ENCODE measurements at places on chromosomes 16 and 17. TPM values are rescaled to one million over a fixed set of nuclear protein-coding genes. Genes with fewer than 3 reads are reported as not detected.
A peak's percentile ranks its signal among the peaks of the same experiment; 100 is the strongest.

GRCh38 chr16:67441271-67441753, 10.4 kb downstream of the HSD11B2 start:
- H3K4me1 ChIP-seq, result peaks cover 15% of the 10 kb centered on the region
- H3K27me3 ChIP-seq, result peaks cover 12% of the 10 kb centered on the region
- no peaks in the 10 kb centered on the region for H3K36me3 ChIP-seq
- H3K27ac ChIP-seq, result no peak overlapping the region
- no peak for DNase-seq

GRCh38 chr16:86676254-86676670, 97.9 kb downstream of the FOXL1 start:
- H3K27me3 ChIP-seq, result no peaks in the 10 kb centered on the region
- no peaks in the 10 kb centered on the region for H3K36me3 ChIP-seq
- H3K4me1 ChIP-seq, result peaks cover 1% of the 10 kb centered on the region
- no peak for DNase-seq
- H3K27ac ChIP-seq, result no peak overlapping the region

GRCh38 chr16:85659805-85660511, 28.8 kb downstream of the GINS2 start:
- H3K27me3 ChIP-seq, result peaks cover 48% of the 10 kb centered on the region
- H3K36me3 ChIP-seq, result no peaks in the 10 kb centered on the region
- H3K4me1 ChIP-seq, result peaks cover 29% of the 10 kb centered on the region
- peak; percentile 89 for DNase-seq
- peak overlapping the region; percentile 86 for H3K27ac ChIP-seq
- H3K4me3 ChIP-seq, result no peak overlapping the region

The ITGAD gene
- not detected for total RNA-seq

DNA sequence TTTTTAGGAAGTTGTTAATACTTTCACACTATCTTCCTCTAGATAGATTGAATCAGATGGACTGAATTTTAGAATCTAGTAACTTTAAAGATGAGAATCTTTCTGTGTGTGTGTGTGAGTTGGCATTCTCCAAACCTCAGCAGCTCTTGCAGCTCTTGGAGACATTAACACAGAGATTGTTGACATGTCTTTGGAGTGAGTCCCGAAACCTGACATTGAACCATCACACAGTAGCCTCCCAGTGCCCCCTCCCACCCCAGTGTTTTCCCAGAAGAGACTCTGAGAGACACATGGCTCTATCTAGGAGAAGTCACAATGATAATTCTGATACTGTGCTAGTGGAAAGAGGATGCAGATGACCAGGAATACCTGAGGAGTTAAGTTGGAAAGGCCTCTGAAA, 103.9 kb downstream of the CNTNAP4 start:
- H3K27ac ChIP-seq, result no peak overlapping the region
- H3K4me1 ChIP-seq, result no peaks in the 10 kb centered on the region
- no peak for DNase-seq
- no peaks in the 10 kb centered on the region for H3K36me3 ChIP-seq
- no peaks in the 10 kb centered on the region for H3K27me3 ChIP-seq

The UNC119 gene
- total RNA-seq, result 57.2 TPM

DNA sequence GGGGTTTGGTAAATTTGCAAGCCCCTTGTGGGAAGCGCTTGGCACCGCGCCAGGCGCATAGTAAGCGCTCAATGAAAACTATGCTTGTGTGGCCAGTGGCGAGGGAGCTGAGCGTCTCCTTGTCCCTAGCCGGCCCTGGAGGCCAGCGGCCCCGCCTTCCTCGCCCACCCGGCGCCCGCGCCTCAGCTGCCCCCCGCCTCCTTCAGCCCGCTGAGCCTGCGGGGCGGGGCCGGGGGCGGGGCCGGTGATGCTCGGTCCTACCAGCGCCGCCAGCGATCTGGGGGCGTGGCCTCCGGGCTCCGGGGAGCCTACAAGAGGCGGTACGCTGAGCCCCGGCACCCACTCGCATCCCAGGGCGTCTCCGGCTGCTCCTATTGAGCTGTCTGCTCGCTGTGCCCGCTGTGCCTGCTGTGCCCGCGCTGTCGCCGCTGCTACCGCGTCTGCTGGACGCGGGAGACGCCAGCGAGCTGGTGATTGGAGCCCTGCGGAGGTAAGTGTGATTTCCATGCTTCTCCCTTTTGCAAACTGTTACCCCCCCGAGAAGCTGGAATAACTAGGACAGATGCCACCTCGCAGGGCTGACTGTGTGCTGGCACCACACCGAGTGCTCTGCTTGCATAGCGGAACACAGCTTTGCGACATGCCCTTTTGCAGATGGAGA, at the start of gene CRISPLD2:
Gene CRISPLD2 (plus strand): TSS at position 342 of the 661 bp plus-strand sequence. CDS start 18,511 bp downstream, outside the sequence.
- DNase-seq, result peak; percentile 99
- H3K27ac ChIP-seq, result peak within 1 kb of the TSS; percentile 65
- H3K4me1 ChIP-seq, result peaks cover 13% of the 10 kb centered on the region
- H3K36me3 ChIP-seq, result peaks cover 6% of the 10 kb centered on the region
- peak within 1 kb of the TSS; percentile 81 for H3K4me3 ChIP-seq

DNA sequence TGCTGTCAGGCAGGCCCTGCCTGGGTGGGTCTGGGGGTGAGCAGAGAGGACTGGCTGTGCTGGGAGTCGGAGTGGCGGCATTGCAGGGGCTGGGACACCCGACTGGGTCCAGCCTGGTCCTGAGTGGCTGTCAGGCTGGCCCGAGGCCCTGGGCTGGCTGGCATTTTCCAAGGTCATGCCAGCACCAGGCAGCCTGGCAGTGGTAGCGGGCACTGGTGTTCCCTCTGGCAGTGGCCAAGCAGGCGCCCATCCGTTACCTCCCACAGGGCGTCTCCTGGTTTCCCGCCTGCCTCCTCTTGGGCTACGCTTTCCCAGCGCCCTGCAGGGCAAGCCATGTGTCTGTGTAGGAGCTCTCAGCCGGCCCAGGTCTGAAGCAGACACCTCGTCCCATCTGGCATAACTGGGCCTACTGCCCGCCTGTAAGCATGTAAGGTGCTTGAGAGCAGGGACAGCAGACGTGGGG, 5.7 kb upstream of the PKMYT1 start:
- H3K36me3 ChIP-seq, result no peaks in the 10 kb centered on the region
- DNase-seq, result no peak
- no peak overlapping the region for H3K4me3 ChIP-seq
- H3K4me1 ChIP-seq, result peaks cover 5% of the 10 kb centered on the region

DNA sequence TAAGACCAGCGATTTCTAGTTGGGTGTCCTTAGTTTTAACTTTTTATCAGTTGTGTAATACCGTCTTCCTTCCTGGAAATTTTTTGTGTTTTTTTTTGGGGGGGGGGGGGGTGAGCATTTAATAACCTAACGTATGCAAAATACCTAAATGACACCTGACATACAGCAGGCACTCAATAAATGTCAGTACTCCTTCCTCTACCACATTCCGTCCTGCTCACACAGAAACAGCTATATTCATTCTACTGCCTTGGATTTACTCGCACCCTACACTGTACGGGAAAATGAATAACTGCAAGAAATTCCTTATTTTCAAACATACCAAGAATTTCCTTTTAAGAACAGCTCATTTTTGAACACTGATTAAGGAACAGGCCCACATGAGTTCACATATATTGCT, 5.3 kb downstream of the XYLT1 start:
- H3K36me3 ChIP-seq, result peaks cover 5% of the 10 kb centered on the region
- no peak for DNase-seq
- peaks cover 8% of the 10 kb centered on the region for H3K27me3 ChIP-seq
- peaks cover 34% of the 10 kb centered on the region for H3K4me1 ChIP-seq
- no peak overlapping the region for H3K4me3 ChIP-seq

DNA sequence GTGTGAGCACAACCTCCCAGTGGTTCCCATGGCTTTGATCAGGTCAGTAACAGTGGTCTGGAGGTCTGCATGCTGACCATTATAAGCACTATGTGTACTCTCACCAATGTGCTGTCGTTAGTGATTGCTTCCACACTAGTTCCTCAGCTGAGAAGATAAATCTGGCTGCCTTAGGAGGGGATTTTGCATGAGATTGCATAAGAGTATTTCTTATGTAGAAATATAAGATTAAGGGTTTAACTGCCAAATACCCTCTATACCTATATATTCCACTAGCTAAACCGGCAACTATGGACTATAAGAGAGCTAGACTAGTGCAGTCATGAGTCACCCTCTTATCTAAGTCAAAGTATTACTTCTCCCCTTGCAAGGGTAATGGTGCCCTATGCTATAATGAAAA, 580.2 kb downstream of the CDH11 start:
- H3K4me3 ChIP-seq, result no peak overlapping the region
- peaks cover 4% of the 10 kb centered on the region for H3K36me3 ChIP-seq
- H3K27ac ChIP-seq, result no peak overlapping the region
- H3K4me1 ChIP-seq, result no peaks in the 10 kb centered on the region

Data from glutamatergic neuron (in vitro differentiated cells).